ENCODE measurements at places on chromosomes 4 and X.

DNA sequence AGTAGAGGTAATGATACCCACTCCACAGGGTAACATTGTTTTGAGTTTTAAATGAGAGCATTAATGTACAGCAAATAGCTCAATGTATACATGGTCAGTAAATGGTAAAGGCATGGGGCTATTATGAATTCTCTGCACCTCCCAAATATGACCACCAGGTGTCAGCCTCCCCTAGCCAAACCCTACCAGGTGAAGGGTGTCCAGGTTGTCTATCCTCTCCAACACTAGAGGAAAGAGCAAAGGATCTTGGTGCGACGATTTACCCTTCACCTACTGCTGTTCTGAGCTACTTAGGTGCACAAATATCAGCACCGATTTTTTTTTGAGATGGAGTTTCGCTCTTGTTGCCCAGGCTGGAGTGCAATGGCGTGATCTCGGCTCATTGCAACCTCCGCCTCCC, 26.5 kb upstream of the XIAP start:
- DNase-seq: peak; percentile 43

DNA sequence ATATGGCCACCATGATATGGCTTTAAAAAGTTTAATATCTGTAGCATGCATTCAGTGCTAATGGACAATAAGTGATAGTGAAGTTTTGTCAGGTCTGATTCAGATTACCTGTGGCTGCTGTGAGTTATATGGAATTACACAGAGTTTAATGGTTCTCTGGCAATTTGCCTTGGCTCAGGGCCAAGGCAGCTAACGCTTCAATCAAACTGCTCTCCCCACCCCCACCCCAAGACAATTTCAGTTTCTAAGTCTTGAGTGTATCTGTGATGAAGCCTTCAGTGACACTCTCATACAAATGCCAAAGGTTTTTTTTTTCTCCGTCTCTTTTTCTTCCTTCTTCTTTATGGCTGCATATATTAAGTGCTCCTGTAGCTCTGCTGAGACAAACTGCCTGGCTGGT, 106.6 kb downstream of the SHROOM4 start:
- no peak for DNase-seq

GRCh38 chr4:985123-985830, 1.6 kb upstream of the IDUA start:
- DNase-seq: peak; percentile 73

GRCh38 chrX:3271834-3272186, 74.6 kb downstream of the MXRA5 start:
- DNase-seq: peak; percentile 5

- DNase-seq: no peak
Measured at GRCh38 chr4:125526420-125526819, 211.7 kb downstream of the FAT4 start.

- DNase-seq: no peak
Measured at GRCh38 chr4:169037506-169037905, 27.5 kb upstream of the CBR4 start.

GRCh38 chr4:120540625-120541024, 381.9 kb downstream of the PRDM5 start:
- no peak for DNase-seq

DNA sequence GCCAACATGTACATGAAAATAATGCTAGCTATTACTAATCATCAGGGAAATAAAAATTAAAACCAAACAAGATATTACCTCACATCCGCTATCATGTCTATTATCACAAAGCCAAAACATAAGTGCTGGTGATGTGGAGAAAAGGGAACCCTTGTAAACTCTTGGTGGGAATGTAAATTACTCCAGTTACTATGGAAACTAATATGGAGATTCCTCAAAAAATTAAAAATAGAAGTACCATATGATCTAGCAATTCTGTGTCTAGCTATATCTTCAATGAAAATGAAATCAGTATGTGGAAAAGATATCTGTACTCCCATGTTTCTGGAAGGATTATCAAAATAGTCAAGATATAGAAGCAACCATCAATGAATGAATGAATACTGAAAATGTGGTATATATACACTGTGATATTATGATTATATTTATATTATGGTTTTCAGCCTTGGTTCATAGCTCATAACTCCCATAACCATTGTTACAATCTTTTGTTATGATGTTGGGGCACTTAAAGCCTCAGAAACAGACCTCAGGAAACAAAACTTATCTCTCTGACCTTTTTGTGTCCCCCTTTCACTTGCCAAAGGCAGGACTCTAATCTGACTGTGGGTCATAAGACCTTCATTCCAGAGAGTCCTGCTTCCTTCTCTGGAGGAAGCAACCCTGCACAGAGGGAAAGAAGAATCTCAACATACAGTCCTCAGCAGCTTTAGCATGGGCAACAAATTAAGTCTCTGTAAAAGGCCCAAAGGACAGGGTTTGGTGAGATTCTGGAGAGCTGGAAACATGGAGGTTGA, 933.2 kb downstream of the ADGRL3 start:
- DNase-seq: no peak

GRCh38 chr4:107835406-107835805, 10.7 kb downstream of the SGMS2 start:
- no peak for DNase-seq

GRCh38 chrX:42714981-42715700, 62.8 kb downstream of the PPP1R2C start:
- peak; percentile 69 for DNase-seq

- DNase-seq: no peak
Measured at GRCh38 chr4:17142232-17142711, 243.8 kb upstream of the LDB2 start.

DNA sequence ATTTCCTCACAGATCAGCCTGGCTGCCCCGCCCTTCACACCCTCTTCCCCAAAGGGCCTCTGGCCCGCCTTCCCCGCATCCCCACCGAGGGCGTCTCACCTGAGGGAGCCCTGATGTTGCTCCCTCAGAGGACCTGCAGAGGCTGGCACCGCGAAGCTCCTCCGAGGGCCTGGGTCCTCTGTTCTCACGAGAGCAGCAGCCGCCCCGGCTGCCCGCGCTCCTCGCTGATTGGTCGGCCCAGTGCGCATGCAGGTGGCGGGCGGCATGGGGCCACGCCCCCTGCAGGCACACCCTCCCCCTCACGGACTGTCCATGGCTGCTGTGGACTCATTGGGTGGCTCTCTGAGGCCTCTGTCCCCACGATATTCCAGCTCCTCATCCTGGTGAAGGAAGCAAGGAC, at the start of gene FAM9C:
Gene FAM9C, minus strand, starts transcription at position 180 of the 400 bp plus-strand sequence. CDS start 831 bp downstream, outside the sequence.
- no peak for DNase-seq

DNA sequence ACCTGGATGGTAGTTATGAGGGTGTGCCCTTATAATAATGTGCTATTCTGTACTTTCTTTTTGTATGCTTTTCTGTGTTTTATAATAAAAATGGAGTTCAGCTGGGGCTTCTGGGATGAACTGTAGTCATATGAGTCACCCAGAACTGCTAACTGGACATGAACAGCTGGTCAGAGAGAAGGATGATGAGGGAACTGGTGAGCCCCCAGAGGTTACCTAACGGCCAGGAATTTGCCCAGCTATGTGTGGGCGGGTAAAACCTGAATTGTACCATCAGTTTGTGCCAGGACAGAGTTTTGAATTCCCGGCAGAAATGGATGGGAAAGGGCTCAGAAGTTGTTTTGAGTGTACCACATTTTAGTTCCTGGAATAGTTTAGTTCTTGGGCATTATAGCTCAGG, 138.0 kb upstream of the USP9X start:
- no peak for DNase-seq

- no peak for DNase-seq
Measured at GRCh38 chr4:27604692-27605091, 744.1 kb downstream of the STIM2 start.

GRCh38 chr4:76197971-76198410, 15.6 kb downstream of the SCARB2 start:
- peak; percentile 62 for DNase-seq

- DNase-seq: no peak
Measured at GRCh38 chr4:168766604-168767316, 243.3 kb downstream of the CBR4 start.

- DNase-seq: no peak
Measured at GRCh38 chr4:147969573-147970385, 237.9 kb downstream of the ARHGAP10 start.

GRCh38 chr4:163331629-163332376, 593 bp downstream of the NPY1R start:
- DNase-seq: peak; percentile 48

DNA sequence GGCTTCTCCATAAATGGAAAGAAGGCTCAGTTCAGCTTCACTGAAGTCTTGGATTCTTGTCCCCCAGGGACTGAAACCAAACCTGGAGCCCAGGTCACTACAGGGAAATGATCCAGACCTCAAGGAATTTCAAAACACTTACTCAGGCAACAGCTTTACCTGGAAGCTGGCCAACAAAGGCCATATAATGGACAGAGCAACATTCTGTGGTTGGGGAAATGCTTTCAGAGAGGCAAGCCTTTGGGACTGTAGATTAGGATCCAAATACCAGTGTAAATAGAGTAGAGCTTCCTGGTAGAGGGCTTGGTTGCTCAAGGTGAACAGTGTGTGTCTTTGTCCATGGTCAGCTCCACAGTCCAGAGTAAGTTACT, 57.0 kb upstream of the PROM1 start:
- no peak for DNase-seq

- DNase-seq: no peak
Measured at GRCh38 chr4:148200960-148201359, 241.3 kb downstream of the NR3C2 start.

DNA sequence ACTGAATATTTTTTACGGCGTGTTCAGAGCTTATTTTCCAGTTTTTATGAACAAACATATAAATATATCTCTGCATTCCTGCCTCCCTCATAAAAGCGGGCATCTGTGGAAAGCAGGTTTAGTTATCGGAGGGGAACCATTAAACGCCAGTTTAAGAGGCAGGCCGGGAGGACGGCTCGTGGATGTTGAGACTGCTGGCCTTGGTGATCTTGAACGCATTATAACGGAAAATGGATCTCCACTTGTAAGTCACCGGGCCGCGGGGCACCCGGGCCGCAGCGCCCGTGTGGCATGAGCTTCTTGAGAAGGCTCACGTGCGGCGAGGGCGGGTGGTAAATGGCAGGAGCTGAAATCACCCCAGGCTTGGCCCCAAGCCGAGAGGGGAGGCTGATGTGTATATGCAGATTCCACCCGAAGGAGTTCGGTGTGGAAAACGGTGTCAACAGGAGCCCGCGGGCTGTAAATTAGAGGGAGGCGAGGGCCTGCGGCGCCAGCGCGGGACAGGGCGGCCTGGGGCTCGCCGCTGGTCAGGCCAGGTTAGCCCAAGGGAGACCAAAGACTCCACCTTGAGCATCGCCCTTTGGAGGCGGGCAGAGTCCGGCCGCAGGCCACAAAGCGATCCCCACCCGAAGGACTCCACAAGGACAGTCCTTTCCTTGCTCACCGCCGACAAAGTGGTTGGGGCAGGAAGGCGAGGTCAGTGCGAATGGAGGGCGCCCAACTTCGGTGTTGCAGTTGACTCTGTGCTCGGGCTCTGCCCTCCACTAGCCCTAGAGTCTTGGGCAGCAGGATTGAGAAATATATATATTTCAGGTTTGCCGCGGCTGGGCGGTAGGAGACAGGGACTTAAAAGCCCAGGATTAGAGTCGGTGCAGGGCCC, 1.3 kb upstream of the HAND2 start:
- DNase-seq: peak; percentile 32

GRCh38 chr4:38322714-38323113, 341.3 kb upstream of the KLF3 start:
- DNase-seq: no peak

- DNase-seq: no peak
Measured at GRCh38 chr4:62324215-62324614, 1124.1 kb downstream of the ADGRL3 start.

DNA sequence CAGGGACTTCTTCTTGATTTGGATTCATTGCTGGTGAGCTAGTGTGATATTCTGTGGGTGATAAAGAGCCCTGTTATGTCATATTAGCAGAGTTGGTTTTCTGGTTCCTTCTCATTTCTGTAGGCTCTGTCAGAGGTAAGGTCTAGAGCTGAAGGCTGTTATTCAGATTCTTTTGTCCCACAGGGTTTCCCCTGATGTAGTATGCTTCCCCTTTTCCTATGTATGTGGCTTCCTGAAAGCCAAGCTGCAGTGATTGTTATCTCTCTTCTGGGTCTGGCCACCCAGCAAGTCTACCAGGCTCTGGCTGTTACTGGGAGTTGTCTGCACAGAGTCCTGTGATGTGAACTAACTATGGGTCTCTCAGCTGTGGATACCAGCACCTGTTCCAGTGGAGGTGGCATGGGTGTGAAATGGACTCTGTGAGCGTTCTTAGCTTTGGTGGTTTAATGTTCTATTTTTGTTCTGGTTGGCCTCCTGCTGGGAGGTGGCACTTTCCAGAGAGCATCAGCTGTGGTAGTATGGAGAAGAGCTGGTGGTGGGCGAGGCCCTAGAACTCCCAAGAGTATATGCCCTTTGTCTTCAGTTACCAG, 373.7 kb downstream of the AR start:
- peak; percentile 38 for DNase-seq

DNA sequence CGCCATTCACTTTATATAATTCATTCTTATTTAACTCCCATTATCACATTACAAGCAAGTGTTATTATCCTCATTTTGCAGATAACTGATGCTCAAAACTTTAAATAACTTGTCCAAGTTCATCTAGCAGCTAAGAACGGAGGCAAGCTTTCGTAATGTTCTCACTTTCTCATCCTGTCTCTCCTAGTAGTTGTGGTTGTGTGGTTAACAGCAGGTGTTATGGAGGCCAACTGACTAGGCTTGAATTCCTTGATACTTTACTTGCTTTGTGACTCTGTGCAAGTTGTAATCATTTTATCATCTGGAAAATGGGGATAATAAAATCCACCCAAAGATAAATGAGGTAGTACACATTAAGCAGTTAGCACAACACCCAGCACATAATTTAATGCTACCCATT, 109.9 kb upstream of the PTPN13 start:
- DNase-seq: peak; percentile 43

DNA sequence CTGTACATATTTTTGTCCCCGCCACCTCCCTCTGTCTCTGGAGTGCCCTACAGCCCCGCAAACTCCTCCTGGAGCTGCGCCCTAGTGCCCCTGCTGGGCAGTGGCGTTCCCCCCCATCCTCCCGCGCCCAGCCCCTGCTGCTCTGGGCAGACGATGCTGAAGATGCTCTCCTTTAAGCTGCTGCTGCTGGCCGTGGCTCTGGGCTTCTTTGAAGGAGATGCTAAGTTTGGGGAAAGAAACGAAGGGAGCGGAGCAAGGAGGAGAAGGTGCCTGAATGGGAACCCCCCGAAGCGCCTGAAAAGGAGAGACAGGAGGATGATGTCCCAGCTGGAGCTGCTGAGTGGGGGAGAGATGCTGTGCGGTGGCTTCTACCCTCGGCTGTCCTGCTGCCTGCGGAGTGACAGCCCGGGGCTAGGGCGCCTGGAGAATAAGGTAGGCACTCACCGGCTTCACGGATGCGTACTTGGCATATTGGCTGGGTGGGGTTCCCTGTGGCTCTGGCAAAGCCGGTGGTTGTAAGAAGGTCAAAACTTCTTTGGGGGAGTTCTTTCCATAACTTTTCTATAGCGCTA, 653 bp downstream of the HHIP start:
- peak; percentile 72 for DNase-seq

GRCh38 chr4:2281575-2282343, 19.9 kb upstream of the MXD4 start:
- DNase-seq: peak; percentile 98

- DNase-seq: no peak
Measured at GRCh38 chr4:57148831-57149505, 38.8 kb upstream of the IGFBP7 start.

Data from common myeloid progenitor, CD34-positive (primary cell).